Large intestine (tissue), 12 donors: ENCODE measurements at places on chromosomes 5 and 9. TPM values are rescaled to one million over a fixed set of nuclear protein-coding genes. Genes with fewer than 3 reads are reported as not detected.

- H3K36me3 ChIP-seq: no peaks in the 10 kb centered on the region
- no peak overlapping the region for H3K27ac ChIP-seq
- no peaks in the 10 kb centered on the region for H3K27me3 ChIP-seq
- no peaks in the 10 kb centered on the region for H3K4me1 ChIP-seq
- H3K4me3 ChIP-seq: no peak overlapping the region
Measured at GRCh38 chr5:28104080-28104479, 1065.7 kb upstream of the CDH9 start.

GRCh38 chr5:180026734-180027458 lies 44.7 kb downstream of the RNF130 start:
- no peaks in the 10 kb centered on the region for H3K4me1 ChIP-seq
- no peak overlapping the region for H3K27ac ChIP-seq
- no peaks in the 10 kb centered on the region for H3K27me3 ChIP-seq

TAF11L13 gene
- not detected for polyA plus RNA-seq

DEPDC1B gene
- polyA plus RNA-seq: 15.3 TPM

DNA sequence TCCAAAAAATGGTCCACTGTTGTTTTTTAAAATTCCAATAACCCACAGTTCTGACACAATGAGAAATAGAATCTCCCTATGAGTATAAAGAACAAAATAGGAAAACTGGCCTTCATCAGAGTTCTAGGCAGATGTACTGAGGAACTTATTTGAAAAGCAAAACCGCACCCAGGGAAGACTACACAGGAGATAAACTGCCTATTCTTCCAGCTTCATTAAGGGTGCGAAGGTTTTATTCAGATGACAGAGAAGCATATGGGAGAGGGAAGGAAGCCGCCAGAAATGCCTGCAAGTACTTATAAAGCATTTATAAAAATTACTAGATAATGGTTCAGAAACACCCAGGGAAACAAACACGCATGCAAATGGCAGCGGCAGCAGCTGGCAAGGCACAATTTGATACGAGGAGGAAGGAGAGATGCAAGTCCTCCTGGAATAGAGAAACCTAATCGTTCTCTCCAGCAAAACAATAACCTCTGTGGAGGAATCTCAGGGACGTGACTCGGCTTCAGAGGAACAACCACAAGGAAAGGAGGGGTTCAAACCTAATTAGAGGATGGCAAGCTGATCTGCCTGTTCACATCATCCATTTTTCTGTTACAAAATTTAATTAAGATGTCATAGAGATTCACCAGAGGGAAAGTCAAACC lies 9.0 kb downstream of the TTLL11 start:
- H3K4me3 ChIP-seq: no peak overlapping the region
- H3K36me3 ChIP-seq: no peaks in the 10 kb centered on the region
- no peaks in the 10 kb centered on the region for H3K4me1 ChIP-seq
- H3K27me3 ChIP-seq: no peaks in the 10 kb centered on the region
- no peak for DNase-seq
- H3K27ac ChIP-seq: no peak overlapping the region

SPINK1 gene
- 259 TPM for polyA plus RNA-seq

GRCh38 chr9:85514256-85514655 lies 227.5 kb downstream of the AGTPBP1 start:
- no peaks in the 10 kb centered on the region for H3K27me3 ChIP-seq
- no peak for DNase-seq
- no peaks in the 10 kb centered on the region for H3K4me1 ChIP-seq
- no peak overlapping the region for H3K27ac ChIP-seq
- H3K4me3 ChIP-seq: no peak overlapping the region

DNA sequence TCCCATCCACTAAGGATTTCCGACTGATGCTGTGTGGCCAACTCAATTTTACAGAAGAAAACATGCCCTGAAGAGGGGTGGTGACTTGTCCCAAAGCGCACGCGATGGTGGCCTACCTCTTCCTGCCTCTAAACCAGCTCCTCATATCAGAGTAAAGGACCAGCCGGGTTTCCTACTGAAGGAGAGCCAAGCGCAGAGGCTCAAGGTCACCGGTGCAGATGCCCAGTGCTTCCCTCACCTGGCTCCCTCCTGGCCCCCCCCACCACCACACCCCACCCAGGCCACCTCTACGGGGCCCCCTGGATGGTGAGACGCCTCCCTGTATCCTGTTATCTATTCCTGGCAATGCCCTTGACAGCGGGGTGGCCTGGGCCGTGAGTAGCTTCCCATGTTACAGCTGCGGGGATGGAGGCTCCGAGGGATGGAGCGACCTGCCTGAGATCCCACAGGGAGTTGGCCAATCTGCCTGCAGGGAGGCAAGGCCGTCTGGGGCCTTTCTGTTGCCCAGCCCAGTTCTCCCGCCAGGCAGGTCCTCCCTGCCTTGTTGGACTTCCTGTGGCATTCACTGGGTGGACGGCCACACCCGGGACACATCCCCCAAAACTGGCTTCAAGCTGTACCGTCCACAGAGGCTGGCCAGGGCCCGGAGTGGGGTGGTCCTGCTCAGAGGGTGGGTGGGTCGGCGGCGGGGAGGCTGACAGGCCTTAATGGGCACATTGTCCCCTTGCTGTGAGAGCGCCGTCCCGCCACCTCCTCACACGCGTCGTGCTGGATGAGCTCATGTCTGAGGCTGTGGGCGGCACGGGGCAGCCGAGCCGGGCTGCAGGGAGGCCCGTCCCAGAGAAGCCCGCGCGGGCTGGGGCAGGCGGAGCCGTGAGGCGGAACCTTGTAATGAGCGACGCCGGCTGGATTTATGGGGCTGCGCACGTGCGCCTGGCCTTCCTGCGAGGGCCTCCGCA lies 72.5 kb downstream of the MACROH2A1 start:
- no peaks in the 10 kb centered on the region for H3K27me3 ChIP-seq
- no peak overlapping the region for H3K27ac ChIP-seq
- H3K36me3 ChIP-seq: peaks cover 5% of the 10 kb centered on the region
- peaks cover 34% of the 10 kb centered on the region for H3K4me1 ChIP-seq

DNA sequence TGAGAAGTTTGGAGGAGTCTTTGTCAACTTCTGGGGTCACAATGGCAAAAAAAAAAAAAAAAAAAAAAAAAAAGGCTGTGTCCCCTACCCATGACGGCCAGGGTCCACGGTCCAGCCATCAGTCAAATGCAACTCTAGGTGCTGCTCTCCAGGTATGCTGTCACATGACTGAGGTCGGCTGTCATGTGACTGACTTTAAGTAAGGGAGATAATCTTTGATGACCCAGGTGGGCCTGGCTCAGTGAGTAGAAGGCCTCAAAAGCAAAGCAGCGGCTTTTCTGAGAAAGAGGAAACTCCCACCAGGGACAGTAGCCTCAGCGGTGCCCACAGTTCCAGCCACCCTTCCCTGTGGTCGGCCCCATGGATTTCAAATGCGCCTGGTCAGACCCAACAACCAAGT lies 117.7 kb downstream of the ROR2 start:
- DNase-seq: no peak
- H3K27me3 ChIP-seq: no peaks in the 10 kb centered on the region
- H3K36me3 ChIP-seq: no peaks in the 10 kb centered on the region
- H3K4me1 ChIP-seq: peaks cover 16% of the 10 kb centered on the region

- no peak for DNase-seq
- no peak overlapping the region for H3K27ac ChIP-seq
- peaks cover 33% of the 10 kb centered on the region for H3K27me3 ChIP-seq
- H3K4me1 ChIP-seq: peaks cover 2% of the 10 kb centered on the region
Measured at GRCh38 chr5:1641041-1641440, 117.3 kb upstream of the LPCAT1 start.

DNA sequence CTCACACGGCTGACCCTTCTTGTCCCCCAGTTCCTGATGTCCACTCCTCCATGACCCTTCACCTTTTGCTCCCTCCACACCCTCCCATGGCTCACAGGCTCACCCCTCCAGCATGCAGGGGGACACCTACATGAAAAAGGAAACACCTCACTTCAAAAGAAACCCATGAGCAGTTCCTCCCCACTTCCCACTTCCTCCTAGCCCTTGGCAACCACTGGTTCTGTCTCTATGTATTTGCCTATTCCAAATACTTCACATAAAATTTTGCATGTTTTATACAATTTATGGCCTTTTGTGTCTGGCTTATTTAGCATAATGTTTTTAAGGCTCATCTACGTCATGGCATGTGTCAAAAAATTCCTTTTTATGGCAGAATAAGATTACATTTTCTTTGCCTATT lies 100.2 kb upstream of the S1PR3 start:
- DNase-seq: no peak
- H3K36me3 ChIP-seq: no peaks in the 10 kb centered on the region
- no peak overlapping the region for H3K27ac ChIP-seq
- H3K4me1 ChIP-seq: no peaks in the 10 kb centered on the region

DNA sequence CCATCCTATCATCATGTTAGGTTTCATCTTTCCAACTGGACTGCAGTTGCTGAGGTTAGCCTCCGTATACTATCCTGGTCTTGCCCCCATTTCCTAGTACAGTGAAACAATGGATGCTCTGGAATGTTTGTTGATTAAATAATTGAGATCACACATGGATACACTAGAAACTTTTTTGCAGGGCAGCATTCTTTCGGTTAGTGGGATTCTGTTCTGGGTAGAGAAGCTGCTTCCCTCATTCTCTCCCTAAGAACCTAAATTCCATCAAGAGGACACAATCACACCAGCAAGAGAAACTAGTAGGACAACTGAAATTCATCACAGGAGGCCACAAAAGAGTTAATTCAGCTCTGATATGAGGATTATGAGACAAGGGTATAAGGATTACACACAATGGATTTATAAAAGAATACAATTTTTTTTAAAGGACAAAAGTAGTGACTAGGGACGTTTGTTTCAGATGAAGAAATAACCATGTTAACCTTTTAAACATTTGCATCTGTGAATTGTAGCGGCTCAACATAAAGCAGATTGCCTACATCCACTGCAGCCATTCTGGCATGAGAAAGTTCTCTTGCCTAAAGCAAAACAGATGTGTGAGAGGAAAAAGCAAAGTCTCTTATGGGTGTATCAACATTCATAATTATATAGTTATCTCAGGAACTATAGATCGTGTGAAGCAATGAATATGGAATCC lies 162.7 kb upstream of the LHFPL2 start:
- H3K36me3 ChIP-seq: no peaks in the 10 kb centered on the region
- H3K27me3 ChIP-seq: no peaks in the 10 kb centered on the region
- H3K27ac ChIP-seq: no peak overlapping the region
- H3K4me3 ChIP-seq: no peak overlapping the region
- no peak for DNase-seq
- H3K4me1 ChIP-seq: no peaks in the 10 kb centered on the region

DNA sequence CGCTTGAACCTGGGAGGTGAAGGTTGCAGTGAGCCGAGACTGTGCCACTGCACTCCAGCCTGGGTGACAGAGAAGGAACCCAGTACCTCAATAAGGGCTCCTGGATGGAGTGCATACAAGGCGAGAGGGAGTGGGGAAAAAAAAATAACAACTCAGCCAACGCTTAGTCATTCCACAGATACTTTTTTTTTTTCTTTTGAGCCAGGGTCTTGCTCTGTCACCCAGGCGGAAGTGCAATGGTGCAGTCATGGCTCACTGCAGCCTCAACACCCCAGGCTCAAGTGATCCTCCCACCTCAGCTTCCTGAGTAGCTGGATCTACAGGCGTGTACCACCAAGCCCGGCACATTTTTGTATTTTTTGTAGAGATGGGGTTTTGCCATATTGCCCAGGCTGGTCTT lies 59.5 kb upstream of the GGTA1 start:
- DNase-seq: no peak
- H3K4me3 ChIP-seq: no peak overlapping the region
- no peaks in the 10 kb centered on the region for H3K36me3 ChIP-seq
- peaks cover 5% of the 10 kb centered on the region for H3K4me1 ChIP-seq
- no peak overlapping the region for H3K27ac ChIP-seq
- H3K27me3 ChIP-seq: peaks cover 2% of the 10 kb centered on the region

BRINP1 gene
- 0.67 TPM for polyA plus RNA-seq

- no peak overlapping the region for H3K27ac ChIP-seq
- H3K27me3 ChIP-seq: no peaks in the 10 kb centered on the region
- no peaks in the 10 kb centered on the region for H3K36me3 ChIP-seq
- no peaks in the 10 kb centered on the region for H3K4me1 ChIP-seq
- H3K4me3 ChIP-seq: no peak overlapping the region
Measured at GRCh38 chr5:3701694-3702093, 106.1 kb downstream of the IRX1 start.

DNA sequence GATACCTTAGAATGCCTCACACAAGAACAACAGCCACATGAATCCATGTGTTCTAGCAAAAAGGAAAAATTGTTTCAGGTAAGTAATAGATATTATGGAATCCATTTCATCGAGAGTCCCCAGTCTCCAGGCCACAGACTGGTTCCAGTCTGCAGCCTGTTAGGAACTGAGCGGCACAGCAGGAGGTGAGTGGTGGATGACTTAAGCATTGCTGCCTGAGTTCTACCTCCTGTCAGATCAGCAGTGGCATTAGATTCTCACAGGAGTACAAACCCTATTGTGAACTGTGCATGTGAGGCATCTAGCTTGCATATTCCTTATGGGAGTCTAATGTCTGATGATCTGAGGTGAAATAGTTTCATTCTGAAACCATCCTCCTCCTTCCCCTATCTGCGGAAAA lies 207.0 kb downstream of the CSNK1G3 start:
- no peak for DNase-seq
- H3K27ac ChIP-seq: no peak overlapping the region
- H3K4me1 ChIP-seq: no peaks in the 10 kb centered on the region
- no peak overlapping the region for H3K4me3 ChIP-seq
- H3K27me3 ChIP-seq: no peaks in the 10 kb centered on the region
- H3K36me3 ChIP-seq: no peaks in the 10 kb centered on the region

DNA sequence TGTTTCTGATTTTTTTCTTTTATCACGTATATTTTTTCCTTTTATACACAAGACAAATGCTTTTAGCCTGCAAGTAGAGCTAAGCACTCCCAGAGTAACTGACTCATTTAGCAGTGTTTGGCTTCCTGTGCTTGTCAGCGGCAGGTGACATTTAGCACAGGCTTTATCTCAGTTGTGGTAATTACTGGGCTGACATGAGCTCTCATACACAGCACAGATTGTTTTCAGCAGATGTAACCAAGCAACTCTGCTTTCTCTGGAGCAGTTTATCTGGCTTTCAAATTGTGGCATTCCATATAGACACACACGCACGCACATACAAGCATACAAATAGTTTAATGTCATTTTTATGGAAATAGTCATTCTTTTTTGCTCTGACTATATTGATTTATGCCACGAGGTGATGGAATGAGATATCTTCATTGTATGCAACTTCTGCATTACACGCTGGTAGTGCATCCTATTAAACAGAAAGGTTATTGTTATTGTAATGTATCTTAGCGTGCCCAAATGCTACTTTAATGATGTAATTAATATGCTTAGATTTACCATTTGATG lies 379.0 kb upstream of the GRAMD2B start:
- H3K27me3 ChIP-seq: no peaks in the 10 kb centered on the region
- no peak overlapping the region for H3K4me3 ChIP-seq
- H3K27ac ChIP-seq: no peak overlapping the region
- DNase-seq: peak; percentile 69
- H3K4me1 ChIP-seq: no peaks in the 10 kb centered on the region
